Activated T-helper 17 cell treated with anti-CD3 and anti-CD28 coated beads, Interleukin-2, amount 50 U/mL, for 72 hours (primary cell): ENCODE measurements at places on chromosomes 7 and 10.

- no peak for ATAC-seq
These were observed 153.6 kb downstream of the DYNC1I1 start for GRCh38 chr7:95925971-95926370.

DNA sequence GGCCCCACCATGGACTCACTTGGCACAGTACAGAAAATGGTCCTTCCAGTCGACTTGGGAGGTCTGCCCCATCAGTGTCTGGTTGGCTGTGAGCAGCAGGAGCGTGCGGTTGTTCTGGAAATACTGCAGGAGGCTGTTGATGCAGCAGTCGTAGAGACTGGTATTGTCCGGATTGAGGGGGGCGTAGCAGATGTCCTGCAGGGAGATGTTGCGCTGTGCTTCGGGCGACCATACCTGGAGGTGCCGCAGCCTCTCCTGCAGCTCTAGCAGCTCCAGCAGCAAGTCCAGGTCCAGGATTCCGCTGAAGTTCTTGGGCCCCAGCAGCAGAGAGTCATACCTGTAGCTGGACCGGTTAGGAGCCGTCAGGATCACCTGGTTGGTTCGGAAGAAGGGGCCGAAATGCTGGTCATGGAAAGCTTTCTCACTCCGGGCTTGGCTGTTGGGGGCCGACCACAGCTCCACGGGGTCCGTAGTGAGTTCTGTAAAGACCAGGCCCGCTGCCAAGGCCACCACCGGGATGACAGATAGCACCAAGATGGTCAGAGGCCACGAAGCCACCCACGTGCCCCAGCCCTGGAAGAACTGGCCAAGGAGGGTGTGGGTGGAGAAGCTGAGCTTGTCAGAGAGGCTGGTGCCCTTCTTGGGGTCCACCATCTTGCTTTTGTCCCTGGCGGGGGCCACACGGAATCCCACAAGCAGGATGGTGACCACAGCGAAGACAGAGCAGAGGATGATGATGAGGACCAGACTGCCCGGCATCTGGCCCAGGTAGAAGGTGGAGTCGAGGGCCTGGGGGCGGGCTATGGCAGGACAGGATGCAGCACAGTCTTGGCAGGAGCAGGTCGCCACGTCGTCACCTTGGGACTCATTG is 2.1 kb downstream of the NPC1L1 start:
- ATAC-seq = no peak

GRCh38 chr7:155752756-155753445 is 59.4 kb downstream of the SHH start:
- no peak for ATAC-seq

- no peak for ATAC-seq
These were observed 1.5 kb downstream of the IFIT1 start for GRCh38 chr10:89393898-89394297.

GRCh38 chr7:38186593-38187314 is 8.7 kb downstream of the STARD3NL start:
- no peak for ATAC-seq
